ENCODE measurements at places on chromosomes 16 and 17.

GRCh38 chr17:16817201-16817600 lies 127.2 kb downstream of the CCDC144A start:
- no peak for DNase-seq

DNA sequence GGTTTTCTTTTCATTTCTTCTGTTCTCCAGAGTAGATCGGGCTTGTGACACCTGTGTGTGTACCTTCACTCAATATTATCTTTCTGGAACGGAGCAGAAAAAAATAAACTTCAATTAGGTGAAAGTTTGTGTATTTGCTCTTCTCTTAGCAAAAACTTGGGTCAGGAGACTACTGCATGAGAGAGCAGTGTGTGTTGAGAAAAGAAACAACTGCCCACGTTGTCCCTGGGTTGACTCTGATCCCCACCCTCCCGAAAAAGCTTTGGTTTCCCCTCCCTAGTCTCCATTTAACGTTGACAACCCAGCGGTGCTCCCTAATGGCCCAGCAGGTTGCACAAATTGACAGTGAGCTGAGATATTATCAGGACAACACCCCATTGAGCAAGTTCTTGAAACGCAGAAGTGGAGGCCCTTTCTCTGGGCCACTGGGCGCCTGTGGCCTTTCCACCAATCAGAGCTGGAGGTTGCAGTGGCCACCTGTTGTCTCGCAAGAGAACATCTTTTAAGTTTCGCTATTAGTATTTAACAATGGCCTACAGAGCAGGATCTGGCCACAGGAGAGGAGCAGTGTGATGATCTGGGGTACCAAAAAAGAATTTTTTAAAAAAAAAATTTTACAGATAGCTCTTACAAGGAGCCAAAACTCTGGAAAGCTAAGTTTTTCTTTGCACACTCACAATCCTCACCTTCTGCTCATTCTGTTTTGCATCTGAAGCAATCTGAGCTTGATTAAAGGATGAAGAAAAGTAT lies 1.5 kb upstream of the TOX3 start:
- DNase-seq: peak; percentile 47

GRCh38 chr17:32807577-32807976 lies 69.3 kb downstream of the MYO1D start:
- no peak for DNase-seq

DNA sequence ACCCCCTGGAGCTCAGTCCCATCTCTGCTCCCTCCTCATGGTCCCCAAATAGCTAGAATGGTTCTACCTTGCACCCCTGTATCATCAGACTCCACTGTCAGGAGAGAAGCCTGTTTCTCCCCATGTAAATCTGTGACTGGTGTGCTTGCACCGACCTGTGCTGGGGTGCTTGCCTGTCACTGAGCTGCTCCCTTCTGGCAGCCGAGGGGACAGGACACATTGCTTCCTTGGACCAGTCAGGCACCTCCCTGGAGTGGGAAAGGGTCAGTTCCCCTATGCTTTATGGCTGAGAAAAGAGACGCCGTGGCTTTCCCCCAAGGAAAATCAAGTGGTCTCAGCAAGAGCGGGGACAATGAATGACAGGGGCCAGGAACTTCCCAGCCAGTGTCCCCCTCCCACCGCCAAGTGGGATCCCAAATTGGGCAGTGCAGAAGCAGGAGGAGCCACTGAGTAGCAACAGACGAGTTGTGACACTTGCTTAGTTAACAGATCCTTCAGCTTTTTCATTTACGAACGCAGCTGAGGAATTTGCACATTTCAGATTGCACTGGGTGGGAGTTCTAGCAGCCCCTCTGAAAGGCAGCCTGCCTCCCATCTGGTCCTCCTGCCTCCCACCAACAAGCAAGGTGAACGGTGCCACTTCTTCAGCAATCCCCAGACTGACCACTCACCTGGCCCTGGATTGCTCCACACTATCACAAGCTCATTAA lies 156.4 kb downstream of the KATNIP start:
- DNase-seq: no peak

DNA sequence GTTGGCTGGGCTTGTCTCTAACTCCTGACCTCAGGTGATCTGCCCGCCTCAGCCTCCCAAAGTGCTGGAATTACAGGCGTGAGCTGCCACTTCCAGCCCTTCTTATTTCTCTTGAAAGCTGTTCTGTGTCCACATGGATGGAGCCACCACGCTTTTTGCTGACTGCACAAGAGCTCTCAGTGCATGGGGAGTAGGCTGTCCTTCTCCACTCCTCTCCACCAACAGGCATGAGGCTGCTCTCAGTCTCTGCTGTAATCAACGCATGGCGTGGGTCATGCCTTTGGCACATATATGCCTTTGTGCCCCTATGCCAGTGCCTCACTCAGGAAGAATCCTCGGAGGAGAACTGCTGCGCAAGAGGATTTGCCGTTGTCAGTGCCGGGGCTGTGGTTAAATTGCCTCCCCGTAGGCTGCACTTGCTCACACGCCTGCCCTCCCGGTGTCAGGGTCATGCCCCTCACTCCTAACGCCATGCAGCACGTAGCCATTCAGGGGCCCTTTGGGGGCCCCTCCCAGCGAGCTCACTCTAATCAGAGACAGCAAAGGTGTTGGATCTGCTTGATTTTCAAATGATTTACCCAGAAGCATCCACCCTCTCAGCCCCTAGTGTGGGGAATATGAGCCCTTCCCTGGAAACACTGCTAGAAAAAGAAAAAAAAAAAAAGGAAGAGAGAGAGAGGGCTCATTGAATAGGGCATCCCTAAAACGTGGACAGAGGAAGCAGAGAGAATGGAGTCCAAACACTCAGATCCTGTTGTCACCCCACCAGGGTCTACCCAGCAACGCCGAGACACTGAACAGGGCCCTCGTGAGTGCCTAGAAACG lies 47.5 kb upstream of the ZCCHC14 start:
- DNase-seq: no peak

DNA sequence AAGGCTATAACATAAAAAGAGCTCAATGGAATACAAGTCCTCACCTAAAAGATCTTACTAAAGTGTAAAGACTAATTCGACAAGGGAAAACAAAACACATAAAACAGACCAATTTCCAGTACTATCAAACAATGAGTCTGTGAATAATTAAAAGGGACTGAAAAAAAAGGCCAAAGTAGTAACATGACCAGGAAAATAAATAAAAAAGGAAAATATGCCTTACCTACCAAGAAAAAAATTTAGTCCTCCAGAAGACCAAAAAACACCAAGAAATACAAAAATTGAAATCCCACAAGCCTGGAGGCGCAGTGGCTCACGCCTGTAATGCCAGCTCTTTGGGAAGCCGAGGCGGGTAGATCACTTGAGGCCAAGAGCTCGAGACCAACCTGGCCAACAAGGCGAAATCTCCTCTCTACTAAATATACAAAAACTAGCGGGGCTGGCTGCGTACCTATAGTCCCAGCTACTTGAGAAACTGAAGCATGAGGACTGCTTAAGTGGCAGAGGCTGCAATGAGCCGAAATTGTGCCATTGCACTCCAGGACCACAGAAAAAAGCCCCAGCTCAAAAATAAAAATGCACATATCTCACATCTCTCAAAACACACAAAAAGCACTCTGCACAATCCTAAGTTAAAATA lies 60.8 kb downstream of the TEX14 start:
- no peak for DNase-seq

GRCh38 chr16:53973021-53973420 lies 269.1 kb downstream of the FTO start:
- DNase-seq: no peak

DNA sequence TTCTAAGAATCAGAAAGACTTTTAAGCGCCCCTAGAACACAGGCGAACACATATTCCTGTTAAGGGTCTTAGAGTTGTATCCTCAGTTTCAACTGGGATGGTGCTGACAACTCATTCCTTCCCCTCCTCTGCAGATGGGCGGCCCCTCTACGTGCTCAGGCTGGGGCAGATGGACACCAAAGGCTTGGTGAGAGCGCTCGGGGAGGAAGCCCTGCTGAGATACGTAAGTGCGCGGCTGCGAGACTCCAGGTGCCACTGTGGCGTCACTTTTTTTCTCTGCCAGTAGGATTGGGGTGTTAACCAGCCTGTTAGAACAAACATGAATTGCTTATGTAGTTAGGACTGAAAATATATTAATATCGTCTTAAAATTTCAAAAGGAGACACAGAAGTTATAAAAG lies 62.7 kb downstream of the SEC14L1 start:
- DNase-seq: no peak

GRCh38 chr16:8934601-8935000 lies 29.1 kb downstream of the USP7 start:
- DNase-seq: no peak

Data from GM20000 (cell line).